ENCODE measurements at places on chromosomes 6 and 20.

DNA sequence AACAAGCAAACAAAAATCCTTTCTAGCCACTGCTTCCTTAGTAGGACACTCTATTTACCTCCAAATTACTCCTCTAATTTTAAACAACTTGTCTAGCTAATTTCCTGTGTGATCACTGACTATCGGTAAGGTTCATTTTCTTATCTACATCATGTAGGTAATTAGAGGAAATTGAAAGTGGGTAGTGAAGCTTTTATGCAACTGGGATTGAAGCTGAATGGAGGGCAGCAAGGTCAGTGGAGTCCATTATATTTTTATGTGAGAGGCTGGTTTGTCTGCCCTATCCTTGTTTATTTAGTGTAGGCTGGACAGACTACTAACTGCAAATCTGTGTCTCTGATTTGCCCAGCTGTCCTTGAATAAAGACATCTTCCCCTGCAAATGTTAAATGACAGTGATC, 88.5 kb upstream of the SIM1 start:
- DNase-seq: no peak

GRCh38 chr6:71211799-71212198, 76.8 kb upstream of the OGFRL1 start:
- no peak for DNase-seq

- no peak for DNase-seq
Measured at GRCh38 chr6:26521600-26522391, 16.4 kb upstream of the HMGN4 start.

- DNase-seq: no peak
Measured at GRCh38 chr6:166194914-166195859, 27.5 kb upstream of the TBXT start.

DNA sequence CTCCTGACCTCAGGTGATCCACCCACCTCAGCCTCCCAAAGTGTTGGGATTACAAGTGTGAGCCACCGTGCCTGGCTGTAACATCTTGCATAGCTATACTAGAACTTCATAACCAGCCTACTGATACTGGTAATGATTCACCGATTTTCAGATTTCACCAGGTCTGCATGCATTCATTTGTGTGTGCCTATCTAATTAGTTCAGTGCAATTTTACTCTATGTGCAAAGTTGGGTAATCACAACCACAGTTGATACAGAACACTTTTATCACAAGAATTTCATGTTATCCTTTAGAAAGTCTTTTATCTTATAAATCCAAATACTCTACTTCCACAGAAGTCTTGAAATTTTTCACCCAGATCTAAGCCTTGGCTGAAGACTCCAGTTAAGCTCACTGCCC, 22.2 kb downstream of the FASTKD5 start:
- DNase-seq: no peak

DNA sequence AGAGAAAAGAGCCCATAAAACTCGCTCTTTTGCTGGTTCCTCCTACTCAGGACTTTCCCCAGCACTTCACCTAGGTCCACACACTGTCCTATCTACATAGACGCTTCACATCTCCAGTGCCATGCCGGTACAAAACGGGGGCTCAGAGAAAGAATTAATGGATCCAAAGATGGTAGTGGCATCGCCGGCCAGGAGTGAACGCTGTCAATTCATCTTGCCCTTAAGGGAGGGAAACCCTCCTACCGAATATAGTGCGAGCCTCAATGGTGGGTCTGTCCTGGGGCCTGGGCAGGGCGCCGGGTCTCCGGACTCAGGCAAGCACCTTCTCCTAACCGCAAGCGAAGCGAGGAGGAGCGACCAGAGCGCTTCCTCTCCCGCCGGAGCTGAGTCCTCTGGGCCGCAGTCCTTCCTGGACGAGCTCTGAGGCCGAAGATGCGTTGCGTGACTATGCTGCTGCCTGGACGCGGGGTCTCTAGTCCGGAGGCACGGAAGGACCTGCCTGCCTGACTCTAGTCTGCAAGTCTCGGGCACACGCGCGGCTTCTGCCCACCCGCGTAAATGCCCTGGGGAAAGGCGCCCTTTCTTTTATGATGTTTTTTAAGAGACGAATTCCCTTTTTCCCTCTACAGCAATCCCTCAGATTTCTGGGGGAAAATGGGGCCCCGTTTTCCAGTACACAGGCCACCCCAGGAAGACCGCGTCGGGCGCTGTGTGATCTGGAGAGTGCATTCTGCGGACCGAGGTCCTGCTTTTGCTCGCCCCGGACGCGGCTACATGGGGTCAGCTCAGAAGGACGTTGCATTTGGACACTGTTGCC, 100.1 kb upstream of the PRDM1 start:
- DNase-seq: no peak

Measured in GM18507 (cell line).